ENCODE measurements at places on chromosomes 5 and 9.

DNA sequence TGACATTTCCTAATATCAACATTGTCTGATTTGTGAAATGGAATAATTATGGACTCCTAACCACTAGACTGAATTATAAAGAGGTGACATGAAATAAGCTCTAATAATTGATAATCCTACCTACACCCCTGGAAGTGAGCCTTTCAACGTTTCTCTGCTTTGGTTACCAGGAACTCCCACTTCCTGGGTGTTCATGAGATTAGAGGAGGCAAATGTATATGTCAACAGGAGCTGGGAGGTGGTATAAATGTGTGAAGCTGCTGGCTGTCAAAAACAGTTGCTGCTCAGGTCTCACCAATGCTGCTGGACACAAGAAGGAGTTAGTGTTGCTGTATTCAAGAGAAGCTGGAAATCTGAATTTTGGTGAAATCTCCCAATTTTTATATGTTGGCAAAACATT is 96.8 kb downstream of the CAMK4 start:
- DNase-seq: no peak

DNA sequence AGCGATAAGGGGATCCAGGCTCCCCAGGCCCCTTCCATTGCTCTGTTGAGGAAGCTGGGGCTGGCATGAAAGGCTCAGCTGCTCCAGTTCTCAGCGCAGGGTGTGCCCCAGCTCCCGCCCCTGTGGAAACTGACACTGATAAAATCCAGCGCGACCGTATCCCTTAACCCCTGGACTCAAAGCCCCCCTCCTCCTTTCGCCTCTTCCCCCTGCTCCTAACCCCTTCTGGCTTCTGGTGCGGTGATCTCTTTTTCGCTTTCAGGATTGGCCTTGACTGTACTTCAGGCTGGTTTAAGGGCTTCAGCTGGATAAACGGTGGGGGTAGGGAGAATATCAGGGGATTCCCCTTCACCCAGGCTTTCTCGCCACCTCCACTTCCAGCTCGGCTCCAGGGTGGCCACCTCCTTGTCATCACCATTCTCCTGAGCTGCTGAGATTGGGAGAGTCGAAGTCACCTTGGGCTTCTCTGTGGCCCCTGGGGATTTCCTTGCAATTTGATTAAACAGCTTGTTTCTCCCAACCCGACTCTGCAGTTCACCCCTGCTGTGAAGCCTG is 843 bp downstream of the BSPRY start:
- DNase-seq: no peak

DNA sequence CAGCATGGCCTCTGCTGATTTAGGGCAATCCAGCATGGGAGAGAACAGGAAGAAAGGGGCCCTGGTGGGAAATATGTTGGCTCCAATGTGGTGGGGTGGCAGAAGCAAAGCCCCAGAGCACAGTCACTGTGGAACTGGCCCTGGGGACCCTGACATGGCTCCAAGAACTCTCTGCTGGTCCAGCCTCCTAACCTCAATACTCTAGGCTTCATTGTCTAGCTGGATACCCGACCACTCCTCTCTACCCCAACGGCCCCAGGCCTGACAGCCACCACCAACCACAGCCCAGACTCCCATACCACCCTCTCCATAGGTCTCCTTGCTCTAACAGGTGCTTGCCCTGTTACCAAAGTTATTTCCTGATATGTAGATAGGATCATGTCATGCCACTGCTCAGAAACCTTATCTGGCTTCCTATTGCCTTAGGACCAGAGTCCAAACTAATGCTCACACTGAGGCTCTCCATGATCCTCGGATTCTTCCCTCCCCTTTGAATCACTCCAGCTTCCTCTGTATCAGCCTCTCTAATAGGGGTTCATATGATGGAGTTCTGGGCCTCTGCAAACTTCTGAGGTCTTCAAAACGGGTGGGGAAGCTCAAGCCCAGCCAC is 12.9 kb downstream of the ACSL6 start:
- DNase-seq: no peak

DNA sequence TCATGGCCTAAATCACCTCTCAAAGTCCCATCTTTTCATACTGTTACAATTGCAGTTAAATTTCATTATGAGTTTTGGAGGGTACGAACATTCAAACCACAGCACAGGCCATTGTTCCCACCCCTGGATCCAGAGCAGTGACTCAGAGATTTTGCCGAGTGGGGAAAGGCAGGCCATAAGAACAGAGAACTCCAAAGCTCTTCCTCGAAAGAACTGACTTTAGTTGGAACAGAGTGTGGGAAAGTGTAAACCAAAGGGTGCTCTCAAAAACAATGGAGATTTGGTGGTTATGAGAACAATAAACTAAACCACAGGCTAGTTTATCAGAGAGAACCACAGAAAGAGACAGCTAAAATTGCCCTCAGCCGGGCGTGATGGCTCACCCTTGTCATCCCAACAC is 19.4 kb upstream of the GRPEL2 start:
- no peak for DNase-seq

DNA sequence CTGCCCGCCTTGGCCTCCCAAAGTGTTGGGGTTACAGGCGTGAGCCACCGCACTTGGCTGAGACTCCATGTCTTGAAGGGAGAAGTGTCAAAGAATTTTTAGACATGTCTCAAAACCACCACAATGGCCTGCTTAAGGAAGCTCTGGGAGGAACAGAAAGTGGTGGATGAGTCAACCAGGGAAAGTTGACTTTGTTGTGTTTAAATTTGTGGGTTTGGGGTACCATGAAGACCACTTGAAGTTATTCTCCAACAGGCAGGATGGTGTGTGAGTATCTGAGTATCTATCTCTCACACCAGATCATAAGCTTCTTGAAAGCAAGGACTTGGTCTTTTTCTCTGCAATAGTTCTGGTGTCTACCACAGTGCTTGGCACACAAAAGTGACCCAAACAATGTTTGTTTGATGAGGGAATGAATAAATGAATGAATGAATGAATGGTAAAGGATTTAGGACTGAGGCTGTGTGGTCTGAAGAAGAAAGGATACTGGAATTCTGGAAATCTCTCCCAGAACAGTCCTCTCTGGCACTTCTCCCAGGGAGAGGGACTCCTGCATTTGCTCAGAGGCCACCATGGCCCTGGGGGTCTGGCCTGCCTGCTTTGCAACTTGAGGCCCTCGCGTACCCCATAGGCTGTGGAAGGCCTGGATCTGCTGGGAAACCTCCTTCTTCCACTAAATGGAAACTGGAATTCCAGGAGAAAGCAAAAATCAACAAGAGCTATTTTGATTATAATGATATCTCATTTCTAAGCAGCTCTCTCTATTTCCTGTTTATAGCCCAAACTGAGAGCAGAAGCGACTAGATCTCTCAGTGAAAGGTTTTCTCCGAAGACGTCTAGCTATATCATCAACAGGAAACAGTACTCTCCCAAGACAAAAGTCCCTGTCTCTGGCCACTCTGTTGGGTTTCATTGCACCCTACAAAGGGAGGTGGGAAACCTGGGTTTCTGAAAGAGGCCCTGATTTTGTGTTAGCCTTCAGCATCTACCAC is 187.9 kb downstream of the PALM2AKAP2 start:
- DNase-seq: no peak

DNA sequence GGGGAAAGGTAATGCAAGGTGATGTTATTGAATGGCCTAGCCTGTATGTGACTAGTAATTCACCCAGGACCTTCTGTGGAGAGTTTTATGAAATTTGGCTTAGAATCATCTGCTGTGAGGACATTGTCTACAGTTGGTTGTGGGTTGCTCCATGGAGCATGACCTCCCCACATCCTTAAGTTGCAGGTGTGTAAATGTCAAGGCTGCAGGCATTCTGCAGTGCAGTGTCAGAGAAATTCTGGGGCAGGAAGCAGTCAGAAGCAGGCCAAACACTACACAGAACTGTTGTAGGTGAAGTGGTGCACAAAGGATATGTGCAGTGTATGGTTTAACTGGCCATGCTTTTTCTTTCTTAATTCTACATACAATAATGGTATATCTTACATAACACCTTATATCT is 588.3 kb downstream of the EBF1 start:
- DNase-seq: no peak

- DNase-seq: no peak
Measured at GRCh38 chr9:92010705-92011536, 60.9 kb upstream of the ROR2 start.

- DNase-seq: no peak
Measured at GRCh38 chr9:18074041-18074440, 399.9 kb upstream of the ADAMTSL1 start.

GRCh38 chr9:135254176-135255032 is 166.9 kb downstream of the OLFM1 start:
- no peak for DNase-seq

GRCh38 chr9:755454-756381 is 85.8 kb upstream of the DMRT1 start:
- DNase-seq: no peak

- no peak for DNase-seq
Measured at GRCh38 chr5:178309271-178310013, 76.8 kb upstream of the PHYKPL start.

DNA sequence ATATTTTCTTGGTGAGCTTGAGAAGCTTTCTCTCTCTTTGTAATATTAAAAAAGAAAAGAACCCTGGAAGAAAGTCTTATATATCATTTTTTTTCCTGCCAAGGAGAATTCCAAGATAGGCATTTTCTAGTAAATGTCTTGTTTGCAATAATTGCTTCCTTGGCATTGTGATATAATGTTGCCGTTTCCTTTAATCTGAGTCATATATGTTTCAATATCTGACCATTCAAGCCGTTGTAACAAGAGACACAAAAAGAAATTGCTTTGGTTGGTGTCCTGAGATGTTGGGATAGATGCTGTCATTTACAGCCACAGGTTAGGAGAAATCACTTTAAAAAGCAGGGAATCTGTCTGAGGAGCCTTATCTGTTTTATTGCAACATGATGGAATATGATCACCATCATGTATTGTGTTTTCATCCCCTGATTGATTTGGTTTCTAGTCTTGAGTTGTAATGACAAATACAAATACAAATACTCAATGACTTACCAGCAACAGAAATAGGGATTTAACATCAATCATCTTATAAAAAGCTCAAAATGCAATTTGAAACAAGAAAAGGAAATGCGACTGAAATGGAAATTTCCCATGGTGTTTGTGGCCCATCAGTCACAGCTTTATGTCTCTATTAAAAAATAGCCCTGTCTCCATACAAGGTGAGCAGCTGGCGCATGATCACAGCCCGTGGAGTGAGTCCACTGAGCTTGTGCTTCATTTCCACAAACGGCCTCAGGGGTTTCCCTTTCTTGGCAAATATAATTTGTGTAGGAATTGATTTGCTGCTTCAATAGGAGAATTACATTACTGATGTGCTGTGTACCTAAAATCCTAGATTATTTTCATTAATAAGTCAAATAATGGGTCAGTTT is 250.1 kb upstream of the TRPC7 start:
- DNase-seq: no peak

DNA sequence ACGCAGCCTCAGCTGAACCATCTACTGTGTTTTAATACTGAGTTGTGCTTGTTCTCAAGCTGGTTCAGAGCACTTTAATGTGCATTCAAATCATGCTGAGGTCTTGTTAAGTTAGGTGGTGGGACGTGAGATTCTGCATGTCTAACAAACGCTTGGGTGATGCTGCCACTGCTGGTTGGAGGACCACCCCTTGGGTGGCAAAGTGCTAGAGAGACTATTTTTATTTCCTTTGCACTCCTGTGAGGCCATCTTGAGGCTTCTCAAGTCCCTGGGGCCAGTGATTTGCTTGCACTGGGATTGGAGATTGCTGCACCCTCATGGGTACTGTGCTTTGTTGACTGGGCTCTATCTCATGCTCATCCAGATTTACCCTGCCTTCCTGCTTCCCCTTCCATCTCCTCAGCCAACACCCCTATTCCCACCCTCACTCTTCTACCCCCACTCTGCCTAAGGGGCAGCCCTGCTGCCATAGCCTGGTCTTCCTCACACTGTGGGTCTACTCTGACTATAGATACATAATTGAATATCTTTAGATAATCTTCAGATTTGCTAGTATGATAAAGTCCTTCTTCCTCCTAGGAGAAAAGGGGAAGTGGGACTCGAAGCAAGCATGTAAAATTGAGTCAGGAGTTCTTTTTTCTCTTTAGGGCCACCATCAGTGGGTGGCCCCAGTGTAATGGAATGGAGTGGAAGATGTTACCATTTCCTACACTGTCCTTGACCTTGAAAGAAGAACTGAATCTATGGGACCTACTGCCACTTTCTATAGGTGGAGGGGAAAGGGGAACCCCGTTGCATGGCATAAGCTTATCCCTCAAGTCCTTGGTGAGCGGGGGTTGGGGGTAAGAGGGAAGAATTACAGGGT is 45.1 kb upstream of the SUB1 start:
- no peak for DNase-seq

DNA sequence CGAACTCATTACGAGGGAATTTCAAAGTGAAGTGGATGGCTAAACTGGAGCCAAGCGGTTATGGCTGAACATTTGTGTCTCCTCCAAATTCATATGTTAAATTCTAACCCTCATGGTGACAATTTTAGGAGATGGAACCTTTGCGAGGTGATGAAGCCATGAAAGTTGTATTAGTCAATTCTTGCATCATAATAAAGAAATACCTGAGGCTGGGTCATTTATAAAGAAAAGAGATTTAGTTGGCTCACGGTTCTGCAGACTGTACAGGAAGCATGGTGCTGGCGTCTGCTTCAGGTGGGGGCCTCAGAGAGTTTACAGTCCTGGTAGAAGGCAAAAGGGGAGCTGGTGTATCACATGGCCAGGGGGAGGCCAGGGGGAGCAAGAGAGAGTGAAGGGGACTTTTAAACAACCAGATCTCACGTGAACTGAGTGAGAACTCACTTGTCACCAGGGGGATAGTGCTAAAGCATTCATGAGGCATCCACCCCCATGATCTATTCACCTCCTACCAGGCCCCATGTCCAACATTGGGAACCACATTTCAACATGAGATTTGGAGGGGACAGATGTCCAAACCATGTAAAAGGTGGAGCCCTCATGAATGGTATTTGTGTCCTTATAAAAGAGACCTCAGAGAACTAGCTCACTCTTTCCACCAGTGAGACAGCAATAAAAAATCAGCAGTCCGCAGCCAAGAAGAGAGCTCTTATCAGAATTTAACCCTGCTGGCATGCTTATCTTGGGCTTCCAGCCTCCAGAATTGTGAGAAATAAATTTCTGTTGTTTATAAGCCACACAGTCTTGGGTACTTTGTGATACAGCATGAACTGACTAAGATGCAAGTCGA is 143.4 kb downstream of the MTRR start:
- no peak for DNase-seq

Measured in NCI-H2171 treated with DMSO at 0.1 percent for 48 hours (cell line).